ENCODE measurements at places on chromosomes 4 and X. TPM values are rescaled to one million over a fixed set of nuclear protein-coding genes. Genes with fewer than 3 reads are reported as not detected.

FMR1 gene
- total RNA-seq: 68.3 TPM

XAGE1A gene
- not detected for total RNA-seq

PLAC8 gene
- total RNA-seq: 5.9 TPM

- H3K27ac ChIP-seq: no peak overlapping the region
- H3K4me3 ChIP-seq: no peak overlapping the region
- peak; percentile 45 for DNase-seq
- peaks cover 8% of the 10 kb centered on the region for H3K27me3 ChIP-seq
- peaks cover 1% of the 10 kb centered on the region for H3K4me1 ChIP-seq
- no peaks in the 10 kb centered on the region for H3K36me3 ChIP-seq
Observed at GRCh38 chr4:27684610-27685011, 824.0 kb downstream of the STIM2 start.

DNA sequence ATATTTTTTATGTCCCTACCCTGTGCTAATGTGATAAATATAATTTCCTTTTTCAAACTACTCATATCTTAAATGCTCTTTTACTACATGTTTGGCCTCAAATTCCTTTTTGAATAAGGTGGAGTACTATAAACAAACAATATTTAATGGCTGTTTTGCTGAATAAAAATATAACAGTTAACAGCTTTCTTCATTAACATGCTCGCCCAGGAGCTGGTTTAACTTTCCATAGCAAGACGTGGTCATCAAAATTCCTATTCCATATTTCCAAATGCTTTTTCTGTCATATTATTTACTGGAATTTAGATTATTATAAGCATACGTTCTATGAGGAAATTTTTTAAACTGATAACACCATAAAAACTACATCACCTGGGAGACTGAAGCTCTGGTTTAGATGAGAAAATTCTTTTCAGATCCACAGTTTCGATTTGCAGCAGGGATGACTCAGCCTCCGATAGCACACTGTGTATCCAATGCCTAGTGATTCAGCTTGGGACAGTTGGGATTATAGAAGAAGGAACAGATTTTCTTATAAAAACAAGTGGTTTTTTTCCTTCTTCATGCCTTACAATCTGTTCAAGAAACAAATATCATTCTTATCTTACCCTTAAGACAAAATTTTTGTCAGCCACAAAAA is 129.1 kb downstream of the FBXO8 start:
- no peak overlapping the region for H3K4me3 ChIP-seq
- DNase-seq: no peak
- no peaks in the 10 kb centered on the region for H3K36me3 ChIP-seq

DNA sequence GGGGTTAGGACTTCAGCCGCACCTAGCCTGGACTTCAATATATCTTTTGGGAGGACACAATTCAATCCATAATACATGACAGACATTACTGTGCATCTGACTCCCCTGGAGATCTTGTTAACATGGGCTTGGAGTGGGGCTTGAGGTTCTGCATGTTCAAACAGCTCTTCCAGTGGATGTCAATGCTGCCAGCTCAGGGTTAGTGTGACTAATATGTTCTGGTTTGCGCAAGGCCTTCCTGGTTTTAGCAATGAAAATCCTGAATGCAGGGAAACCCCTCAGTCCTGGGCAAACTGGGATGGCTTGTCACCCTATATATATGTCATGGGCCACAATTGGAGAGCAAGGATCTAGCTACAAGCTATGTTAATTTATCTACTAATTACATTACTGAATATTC is 2.7 kb upstream of the TSPAN7 start:
- no peaks in the 10 kb centered on the region for H3K27me3 ChIP-seq
- H3K36me3 ChIP-seq: no peaks in the 10 kb centered on the region
- peaks cover 2% of the 10 kb centered on the region for H3K4me1 ChIP-seq
- DNase-seq: no peak

GRCh38 chr4:140367738-140368137 is 5.7 kb upstream of the SCOC start:
- peaks cover 6% of the 10 kb centered on the region for H3K36me3 ChIP-seq
- no peaks in the 10 kb centered on the region for H3K27me3 ChIP-seq
- DNase-seq: no peak
- peaks cover 6% of the 10 kb centered on the region for H3K4me1 ChIP-seq

Data from progenitor cell of endocrine pancreas (in vitro differentiated cells).